ENCODE measurements at places on chromosomes 3 and 15.

DNA sequence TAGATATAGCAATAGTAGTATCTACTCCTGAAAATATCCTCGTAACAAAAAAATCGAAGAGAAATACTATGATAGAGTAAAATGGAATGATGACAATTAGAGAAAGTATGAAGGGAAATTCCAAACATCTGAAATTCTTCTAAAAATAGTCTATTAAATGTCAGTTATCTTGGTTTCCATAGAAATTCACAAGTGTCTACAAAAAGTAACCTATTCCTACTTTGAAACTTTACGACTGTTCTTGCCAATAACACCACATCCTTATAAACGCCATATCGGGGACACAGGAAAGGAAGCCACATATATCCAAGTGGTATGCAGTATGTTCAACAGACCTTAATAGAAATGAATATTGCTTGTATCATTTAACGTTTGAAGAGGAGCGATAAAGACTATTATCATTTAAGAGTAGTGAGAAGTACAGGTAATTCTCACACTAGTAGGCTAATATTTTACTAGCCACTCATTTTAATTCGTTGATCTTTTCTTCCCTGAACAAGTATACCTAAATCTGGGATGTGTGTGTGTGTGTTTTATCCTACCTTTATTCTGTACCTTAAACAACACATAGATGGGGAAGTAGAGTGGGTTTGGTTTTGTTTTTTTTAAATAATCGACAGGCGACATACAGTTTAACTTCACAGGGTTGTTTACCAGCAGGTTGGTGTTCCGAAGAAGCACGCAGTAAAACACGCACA, 1.2 kb downstream of the GPR176 start:
- no peak for DNase-seq

DNA sequence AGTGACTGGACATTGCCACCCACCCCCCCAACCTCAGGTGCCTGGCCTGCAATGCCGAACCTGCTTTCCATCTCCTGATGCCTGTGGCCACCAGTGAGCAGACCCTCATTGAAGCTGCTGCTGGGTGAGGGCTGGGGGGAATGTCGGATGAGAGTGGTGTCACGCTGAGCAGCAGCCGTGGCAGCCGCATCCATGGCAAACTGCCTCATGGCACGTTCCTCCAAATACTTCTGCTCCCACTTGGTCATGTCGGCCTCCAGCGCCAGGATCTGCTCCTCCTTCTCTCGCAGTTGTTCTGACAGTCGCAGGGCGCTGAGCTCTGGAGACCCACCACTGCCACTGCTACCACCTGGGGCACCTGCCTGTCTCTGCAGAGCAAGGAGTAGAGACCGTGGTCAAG, 14.2 kb downstream of the AMOTL2 start:
- DNase-seq: no peak

DNA sequence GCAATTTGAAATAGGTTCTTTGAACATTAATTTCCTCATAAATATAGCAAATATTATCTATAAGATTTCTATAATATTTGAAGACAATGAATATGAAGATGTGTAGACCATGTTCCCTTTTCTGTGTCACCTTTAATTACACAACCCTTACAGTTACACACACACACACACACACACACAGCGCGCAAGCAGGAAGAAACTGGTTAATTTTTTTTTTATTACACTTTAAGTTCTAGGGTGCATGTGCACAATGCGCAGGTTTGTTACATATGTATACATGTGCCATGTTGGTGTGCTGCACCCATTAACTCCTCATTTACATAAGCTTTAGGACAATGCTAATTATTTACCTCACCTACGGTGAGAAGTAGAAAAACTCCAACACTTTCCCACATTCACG, 122.9 kb downstream of the TPRG1 start:
- no peak for DNase-seq

DNA sequence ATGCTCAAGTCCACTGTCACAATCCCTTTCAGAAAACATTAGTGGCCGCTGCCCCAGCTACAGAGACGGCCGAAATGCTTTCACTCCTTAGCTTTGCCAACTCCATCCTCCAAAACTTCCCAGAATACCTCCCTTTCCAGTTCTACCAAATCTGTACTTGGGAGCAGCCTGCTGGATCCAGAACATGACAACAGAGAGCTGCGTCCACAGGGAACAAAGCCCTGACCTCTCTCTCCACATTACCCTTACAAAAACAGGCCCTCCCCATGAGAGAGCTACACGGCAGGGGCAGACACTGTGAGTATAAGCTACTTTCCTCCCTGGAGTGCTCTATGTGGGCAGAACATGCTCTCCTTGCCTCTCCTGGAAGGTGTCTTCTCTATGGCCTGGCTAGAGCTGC, 6.3 kb downstream of the RBM15B start:
- DNase-seq: no peak

- no peak for DNase-seq
Observed at GRCh38 chr3:47250309-47251060, 32.1 kb downstream of the KIF9 start.

- DNase-seq: no peak
Observed at GRCh38 chr15:41829959-41830646, 2.2 kb downstream of the JMJD7 start.
